Renal cortical epithelial cell (primary cell): ENCODE measurements at places on chromosomes 13 and 19. TPM values are rescaled to one million over a fixed set of nuclear protein-coding genes. Genes with fewer than 3 reads are reported as not detected.

DNA sequence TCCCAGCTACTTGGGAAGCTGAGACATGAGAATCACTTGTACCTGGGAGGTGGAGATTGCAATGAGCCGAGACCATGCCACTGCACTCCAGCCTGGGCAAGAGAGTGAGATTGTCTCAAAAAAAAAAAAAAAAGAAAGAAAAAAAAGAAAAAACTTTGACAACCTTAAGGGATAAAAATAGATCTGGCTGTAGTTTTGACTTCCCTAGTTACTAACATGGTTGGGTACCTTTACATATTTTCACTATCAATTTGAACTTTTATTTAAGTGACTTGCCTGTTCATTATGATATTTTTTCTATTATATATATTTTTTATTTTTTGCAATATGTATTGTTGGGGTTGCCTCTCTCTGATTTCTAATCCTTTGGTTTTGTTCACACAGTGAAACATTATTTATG is 8.4 kb upstream of the ZNF235 start:
- DNase-seq, result no peak

DNA sequence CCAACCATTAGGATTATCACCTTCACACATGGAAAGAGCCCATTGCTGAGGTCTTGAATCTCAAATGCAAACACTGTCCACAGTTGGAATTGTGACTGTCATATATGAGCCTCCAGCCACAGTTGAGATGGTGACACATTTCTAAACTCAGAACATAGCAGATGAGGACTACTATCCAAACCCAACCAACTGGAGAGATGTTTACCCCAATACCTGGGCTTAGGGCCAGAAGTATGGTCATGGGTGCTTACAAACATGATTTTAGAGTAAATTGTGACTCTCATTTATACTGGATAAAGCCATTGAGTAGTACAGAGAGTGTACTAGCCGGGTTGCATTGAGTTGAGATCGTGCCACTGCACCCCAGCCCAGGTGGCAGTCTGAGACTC is 14.0 kb upstream of the ZNF681 start:
- no peak for DNase-seq

DNA sequence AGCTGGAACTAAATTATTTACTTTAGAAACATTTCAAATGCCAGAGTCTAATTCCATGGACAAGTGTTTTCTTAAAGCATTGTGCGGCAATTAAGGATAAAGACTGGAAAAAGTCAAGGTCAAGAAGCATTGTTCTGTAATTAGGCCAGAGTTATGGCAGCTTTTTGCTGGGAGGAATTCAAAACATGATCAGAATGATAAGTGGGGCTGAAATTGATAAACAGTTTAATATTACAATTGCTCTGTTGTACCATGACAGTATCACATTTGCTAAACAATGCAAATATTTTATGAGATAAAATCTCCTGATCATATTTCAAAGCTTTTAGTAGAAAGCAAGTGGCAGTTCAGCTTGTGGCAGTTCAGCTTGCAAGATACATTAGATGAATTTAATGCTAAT is 513.7 kb downstream of the GPC6 start:
- DNase-seq, result no peak

DNA sequence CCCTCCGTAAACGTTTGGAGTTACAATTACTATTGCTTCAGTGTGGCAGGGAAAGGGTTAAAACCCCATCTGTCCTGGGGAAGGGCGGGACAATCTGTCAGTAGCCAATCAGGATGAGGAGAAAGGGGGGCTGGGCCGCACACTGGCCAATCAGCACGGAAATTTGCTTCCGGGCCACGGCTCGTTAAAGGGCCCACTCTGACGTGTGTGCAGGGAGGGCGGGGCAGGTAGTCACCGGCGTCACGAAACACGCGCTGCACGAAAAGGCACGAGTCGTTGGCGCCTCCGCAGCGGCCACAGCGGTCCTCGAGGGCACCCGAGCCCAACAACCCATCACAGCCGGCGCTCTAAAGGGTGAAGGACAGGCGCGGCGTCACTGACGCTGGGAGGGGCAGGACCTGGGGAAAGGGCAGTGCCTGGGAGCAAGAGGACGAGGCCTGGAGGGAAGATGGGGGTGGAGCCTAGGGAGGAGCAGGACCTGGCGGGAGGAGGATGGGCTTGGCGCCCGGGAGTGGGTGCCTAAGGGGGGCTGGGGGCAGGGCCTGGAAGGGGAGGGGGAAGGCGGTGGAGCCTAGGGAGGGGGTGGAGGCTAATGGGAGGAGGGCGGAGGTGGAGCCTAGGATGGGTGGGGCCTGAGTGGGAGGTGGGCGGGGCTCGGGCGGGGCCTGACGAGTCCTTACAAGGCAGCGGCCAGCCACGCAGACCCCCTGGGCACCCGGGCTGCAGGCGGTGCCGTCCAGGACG is 4.9 kb downstream of the ADAMTSL5 start:
- DNase-seq, result peak; percentile 88

FBN3 gene
- total RNA-seq, result under 0.01 TPM in 1 of 2 replicates, not detected in the other

DNA sequence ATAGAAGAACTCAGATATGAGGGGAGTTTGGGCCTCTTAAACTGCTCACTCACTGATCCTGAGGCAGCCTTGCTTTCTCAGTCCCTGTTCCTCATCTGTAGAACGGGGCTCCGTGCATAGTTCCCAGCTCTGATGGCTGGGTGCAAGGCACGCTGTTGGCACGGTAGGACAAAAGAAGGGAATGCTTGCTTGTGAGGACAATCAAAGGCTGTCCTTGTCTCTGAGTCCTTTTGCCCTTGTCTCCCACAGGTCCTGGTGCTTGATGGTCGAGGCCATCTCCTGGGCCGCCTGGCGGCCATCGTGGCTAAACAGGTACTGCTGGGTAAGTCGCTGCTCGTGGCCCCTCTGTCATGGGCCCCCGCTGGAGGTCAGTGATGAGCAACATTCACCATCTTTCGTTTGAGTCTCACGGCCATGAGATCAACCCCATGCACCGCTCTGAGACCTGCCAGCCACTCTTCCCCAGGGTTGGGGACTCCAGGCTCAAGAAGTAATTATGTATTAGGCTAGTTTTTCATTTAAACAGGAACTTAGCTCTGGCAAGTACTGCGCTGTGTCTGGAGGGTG is 2.3 kb downstream of the RPL13A start:
- no peak for DNase-seq

DNA sequence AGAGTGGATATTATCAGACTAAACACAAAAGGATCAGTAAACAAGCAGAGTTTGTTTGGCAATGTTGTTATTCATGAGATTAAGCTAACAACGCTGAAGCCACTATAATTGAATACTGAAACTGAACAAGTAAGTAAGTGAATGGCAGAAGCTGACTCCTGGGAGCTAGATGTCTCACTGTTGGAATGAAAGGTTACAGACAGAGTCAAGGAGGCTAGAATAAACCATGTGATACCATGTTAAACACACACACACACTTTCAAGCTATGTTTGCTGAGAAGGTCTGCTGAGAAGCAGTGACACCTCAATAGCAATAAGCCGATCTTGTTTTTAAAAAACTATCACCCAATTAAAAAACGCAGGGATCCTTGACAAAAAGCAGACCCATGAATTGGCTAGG is 1609.4 kb upstream of the MIR17HG start:
- no peak for DNase-seq

SERP2 gene
- total RNA-seq, result 8.0 and 8.1 TPM in 2 replicates

SELENOV gene
- not detected in 2 replicates for total RNA-seq

CYP2F1 gene
- total RNA-seq, result not detected in 2 replicates

- no peak for DNase-seq
Measured at GRCh38 chr13:48875047-48875446, 100.7 kb upstream of the FNDC3A start.

GRCh38 chr13:113974304-113975281 is 717 bp upstream of the C13orf46 start:
- DNase-seq, result no peak

- DNase-seq, result peak; percentile 30
Measured at GRCh38 chr13:114078461-114079451, 53.7 kb downstream of the RASA3 start.

- DNase-seq, result no peak
Measured at GRCh38 chr13:29846475-29847256, 3.8 kb downstream of the UBL3 start.

DNA sequence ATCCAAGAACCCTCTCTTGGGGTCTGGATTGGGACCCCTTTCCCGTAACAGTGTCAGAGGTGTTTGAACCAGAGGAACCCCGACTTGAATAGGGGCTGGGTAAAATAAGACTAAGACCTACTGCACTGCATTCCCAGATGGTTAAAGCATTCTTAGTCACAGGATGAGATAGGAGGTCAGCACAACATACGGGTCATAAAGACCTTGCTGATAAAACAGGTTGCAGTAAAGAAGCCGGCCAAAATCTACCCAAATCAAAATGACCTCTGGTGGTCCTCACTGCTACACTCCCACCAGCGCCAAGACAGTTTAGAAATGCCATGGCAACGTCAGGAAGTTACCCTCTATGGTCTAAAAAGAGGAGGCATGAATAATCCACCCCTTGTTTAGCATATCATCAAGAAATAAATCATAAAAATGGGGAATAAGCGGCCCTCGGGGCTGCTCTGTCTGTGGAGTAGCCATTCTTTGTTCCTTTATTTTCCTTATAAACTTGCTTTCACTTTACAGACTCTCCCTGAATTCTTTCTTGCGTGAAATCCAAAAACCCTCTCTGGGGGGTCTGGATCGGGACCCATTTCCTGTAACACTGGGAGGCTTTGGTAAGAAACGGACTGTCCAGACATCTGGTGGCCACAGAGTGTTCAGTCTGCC is 4.4 kb upstream of the SIN3B start:
- peak; percentile 48 for DNase-seq

DNA sequence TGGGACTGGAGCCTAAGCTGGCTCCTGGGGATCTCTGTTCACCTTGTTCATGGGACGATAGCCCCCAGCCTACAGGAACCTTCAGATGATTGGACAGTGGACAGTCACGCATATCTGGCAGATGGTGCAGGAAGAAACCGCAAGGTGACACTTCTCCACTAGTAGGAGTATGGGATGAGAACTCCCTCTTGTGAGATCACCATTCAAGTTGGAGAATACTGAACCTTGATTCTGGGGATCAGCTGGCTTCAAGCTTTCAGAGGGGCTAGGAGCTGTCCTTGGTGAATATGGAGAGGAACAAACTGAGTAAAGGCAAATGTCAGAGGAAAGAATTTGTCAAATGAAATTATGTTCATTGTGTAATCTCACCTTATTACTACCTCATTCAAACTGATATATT is 204.5 kb downstream of the PDS5B start:
- DNase-seq, result peak; percentile 4

GRCh38 chr13:95607366-95607765 is 37.1 kb downstream of the DZIP1 start:
- peak; percentile 93 for DNase-seq

DNA sequence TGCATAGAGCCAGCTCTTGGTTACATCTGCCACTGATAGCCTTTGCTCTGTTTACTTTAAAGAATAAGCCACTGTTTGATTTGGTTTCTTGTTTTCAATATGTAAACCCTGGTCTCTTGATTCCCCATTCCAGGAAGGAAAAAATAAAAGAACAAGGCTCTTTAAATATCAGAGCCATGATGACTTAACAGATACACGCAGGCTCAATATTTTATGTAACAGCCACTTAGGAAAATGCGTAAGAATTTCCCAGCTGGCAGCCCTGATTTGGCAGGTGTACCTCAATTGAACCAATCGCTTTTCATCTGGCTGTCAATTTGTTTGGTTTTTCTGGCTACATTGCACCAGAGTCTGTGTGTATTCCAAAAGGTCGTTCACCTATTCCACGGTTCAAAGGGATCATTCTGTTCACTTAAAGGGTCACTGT is 65.6 kb downstream of the IRS2 start:
- no peak for DNase-seq

- no peak for DNase-seq
Measured at GRCh38 chr13:76266561-76266960, 619.6 kb downstream of the KCTD12 start.

DNA sequence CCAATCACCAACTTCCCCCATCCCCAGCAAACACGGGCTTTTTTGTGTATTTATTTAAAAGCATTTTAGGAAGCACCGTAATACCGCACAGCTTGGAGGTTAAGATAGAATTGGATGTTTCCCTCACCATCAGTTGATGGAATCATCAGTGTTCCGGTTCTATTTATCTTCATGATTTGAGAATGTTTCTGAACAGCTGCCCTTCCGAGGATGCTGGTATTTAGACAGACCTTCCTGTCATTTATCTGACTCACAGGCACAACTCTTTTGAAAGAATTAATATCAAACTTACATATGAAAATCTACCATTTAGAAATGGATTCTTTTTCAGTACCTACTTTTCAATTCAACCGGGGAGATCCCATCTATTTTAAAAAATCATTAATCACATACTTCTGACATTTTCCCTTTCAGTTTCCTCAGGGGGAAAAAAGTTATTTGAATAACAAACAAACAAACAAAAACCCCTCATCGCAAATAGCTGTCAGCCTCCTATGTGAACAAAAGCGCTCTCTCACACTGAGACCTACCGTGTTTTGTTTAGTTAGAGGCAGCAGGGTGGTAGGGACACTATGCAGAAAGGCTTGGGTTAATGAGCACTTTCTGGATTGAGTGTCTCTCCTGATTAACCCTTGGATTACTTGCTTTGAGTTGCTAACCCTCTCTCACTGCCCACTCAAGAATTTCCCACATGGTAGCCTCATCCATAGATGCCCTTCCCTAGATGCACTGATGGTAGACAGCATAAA is 189.3 kb downstream of the TM9SF2 start:
- no peak for DNase-seq

ZNF208 gene
- total RNA-seq, result 0.69 and 1.4 TPM in 2 replicates

EEF1AKMT1 gene
- total RNA-seq, result 4.5 and 8.8 TPM in 2 replicates

DNA sequence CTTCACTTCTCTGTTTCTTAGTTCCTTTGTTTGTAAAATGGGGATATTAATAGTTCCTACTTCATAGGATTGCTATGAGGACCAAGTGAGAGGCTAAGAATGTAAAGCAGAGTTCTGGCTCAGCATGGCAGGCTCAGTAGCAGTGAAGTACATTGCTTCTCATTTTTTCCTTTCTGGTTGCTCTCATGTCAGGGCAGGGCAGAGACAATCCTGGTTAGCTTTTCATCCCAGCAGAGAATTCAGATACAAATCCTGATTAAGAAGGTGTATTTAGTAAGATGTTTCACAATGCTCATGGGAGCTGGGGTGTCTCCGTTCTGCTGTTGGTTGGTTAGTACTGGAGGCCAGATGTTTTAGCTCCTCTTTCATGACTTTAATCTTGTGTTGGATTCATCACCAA is 42.9 kb downstream of the WASF3 start:
- DNase-seq, result no peak

- DNase-seq, result peak; percentile 57
Measured at GRCh38 chr13:77492982-77493381, 42.5 kb upstream of the SCEL start.
